ENCODE measurements at places on chromosomes 3 and 15.

GRCh38 chr15:72850833-72851232, 67.3 kb upstream of the ADPGK start:
- no peak for DNase-seq

- no peak for DNase-seq
These were observed 75.6 kb upstream of the SLC2A2 start for GRCh38 chr3:171101982-171102641.

GRCh38 chr3:136008732-136009470, 43.4 kb downstream of the PPP2R3A start:
- DNase-seq, result no peak

GRCh38 chr15:40693904-40694687, 878 bp upstream of the RAD51 start:
- no peak for DNase-seq

DNA sequence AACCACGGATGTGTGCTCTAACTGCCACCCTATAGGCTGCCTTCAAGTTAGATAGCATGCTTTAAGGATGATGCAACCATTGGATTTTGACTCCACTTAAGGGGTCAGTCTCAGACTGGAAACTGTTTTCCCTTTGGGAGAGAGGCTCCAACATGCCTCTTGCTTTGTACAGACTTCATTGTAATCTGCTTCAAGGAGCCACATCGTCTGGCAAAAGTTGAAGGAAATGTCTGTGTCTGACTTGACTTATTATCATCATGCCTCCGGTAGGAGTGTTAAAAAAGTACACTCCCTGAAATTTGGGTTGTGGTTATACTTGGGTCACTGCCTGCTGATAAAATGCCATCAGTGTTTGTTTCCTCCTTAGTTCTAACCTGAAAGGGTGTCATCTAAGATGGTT, 245.4 kb upstream of the CDIN1 start:
- DNase-seq, result no peak

GRCh38 chr15:59171067-59171397, 35.6 kb upstream of the LDHAL6B start:
- DNase-seq, result no peak
